ENCODE measurements at places on chromosomes 13 and 19. TPM values are rescaled to one million over a fixed set of nuclear protein-coding genes. Genes with fewer than 3 reads are reported as not detected.

NOVA2 gene
- total RNA-seq, result not detected

CCDC70 gene
- total RNA-seq, result not detected

ZNF414 gene
- 43.8 TPM for total RNA-seq

GNG7 gene
- total RNA-seq, result 160 TPM

R3HDM4 gene
- 176 TPM for total RNA-seq

BICRA gene
- total RNA-seq, result 34.7 TPM

KMT2B gene
- 85.6 TPM for total RNA-seq
